Activated naive CD4-positive, alpha-beta T cell treated with anti-CD3 and anti-CD28 coated beads, Interleukin-2, amount 10 ng/mL, durations not matched to agents 7 days and 5 days (primary cell): ENCODE measurements at places on chromosomes 2 and 18.

GRCh38 chr2:200486529-200486928, 23.3 kb downstream of the KCTD18 start:
- no peak for DNase-seq

- no peak for DNase-seq
These were observed 746.3 kb upstream of the CHAC2 start for GRCh38 chr2:53021292-53021691.

GRCh38 chr2:46306988-46307655, 9.9 kb downstream of the EPAS1 start:
- no peak for DNase-seq

GRCh38 chr2:126753501-126754212, 97.7 kb downstream of the GYPC start:
- no peak for DNase-seq

GRCh38 chr2:170869036-170869435, 52.3 kb downstream of the GAD1 start:
- DNase-seq, result no peak

- no peak for DNase-seq
These were observed 8.4 kb upstream of the SP9 start for GRCh38 chr2:174326161-174327020.

DNA sequence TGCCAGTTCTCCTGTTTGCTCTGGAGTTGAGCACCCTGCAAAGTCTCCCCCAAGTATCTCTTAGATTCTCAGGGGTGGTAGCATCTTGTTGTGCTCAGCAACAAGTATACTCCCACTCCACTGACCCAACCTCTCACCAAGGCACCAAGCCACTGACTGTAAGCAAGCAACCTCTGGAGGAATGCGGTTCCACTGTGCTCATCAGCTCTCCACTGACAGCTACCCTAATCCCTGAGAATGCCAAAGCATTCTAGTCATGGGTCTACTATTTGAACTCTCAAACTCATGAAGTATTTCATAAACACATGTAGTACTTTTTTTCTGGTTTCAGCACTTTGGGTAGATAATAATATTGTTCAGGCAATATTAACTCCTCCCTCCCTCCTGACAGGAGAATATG, 170.0 kb downstream of the EPHA4 start:
- DNase-seq, result no peak

GRCh38 chr2:136049991-136050920, 64.8 kb upstream of the DARS1 start:
- no peak for DNase-seq

- no peak for DNase-seq
These were observed 170.9 kb upstream of the SIX2 start for GRCh38 chr2:45180033-45180746.

DNA sequence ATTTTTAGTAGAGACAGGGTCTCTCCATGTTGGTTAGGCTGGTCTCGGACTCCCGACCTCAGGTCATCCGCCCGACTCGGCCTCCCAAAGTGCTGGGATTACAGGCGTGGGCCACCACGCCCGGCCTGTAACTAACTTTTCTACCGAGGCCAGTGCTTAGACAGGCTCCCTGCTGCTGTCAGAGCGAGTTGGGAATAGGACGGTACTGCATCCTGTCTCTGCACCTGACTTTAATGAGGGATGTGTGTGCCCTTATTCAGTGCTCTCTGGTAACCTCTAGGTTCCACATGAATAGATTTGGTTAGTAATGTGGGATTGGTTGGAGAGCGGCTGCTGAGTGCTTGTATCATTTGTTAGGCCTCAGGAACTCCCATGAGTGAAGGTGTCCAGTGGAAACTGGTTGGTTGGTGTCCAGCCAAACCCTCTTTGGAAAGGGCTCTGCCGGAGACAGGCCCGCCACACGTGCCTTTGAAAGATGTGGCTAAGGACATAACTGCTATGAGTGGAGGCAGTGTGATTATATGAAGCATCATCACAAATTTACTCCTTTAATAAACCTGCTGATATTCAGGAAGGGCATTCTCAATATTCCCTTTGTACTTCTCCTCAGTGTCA, 36.6 kb downstream of the MYOM1 start:
- no peak for DNase-seq

GRCh38 chr2:112626604-112627059, 19.1 kb upstream of the SLC20A1 start:
- DNase-seq, result peak; percentile 74

- DNase-seq, result no peak
These were observed 90.5 kb upstream of the MYO3B start for GRCh38 chr2:170087413-170087793.

- no peak for DNase-seq
These were observed 234.0 kb upstream of the RAB12 start for GRCh38 chr18:8375249-8375648.

DNA sequence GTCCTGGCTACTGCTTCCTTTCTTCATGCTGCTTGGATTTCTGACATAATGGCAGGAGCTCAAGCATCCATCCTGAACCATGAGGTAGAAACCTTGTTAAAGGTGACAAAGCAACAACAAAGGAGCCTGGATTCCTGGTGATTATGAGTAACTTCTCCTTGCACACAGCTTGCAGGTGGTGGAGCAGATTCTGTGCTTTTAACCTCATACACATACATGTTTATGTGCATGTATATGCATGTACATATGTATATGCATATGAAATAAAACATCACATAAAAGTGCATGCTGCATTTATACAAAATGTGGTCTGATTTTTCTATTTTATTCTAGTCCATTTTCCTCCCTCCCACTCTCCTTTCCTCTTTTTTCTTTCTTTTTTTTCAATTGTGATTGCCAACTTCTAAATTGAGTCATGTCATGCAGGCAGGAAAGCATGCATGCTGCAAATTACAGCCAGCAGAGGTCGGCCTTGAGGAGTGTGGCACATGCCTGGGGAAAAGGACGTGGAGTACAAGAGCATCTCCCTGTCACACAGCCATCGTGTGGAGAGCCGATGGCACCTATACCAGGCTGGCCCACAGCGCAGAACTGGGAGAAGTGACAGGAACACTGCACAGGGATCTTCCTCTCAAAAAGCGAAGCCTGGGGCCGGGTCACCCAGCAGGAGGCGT, 17.9 kb downstream of the LCT start:
- peak; percentile 64 for DNase-seq

DNA sequence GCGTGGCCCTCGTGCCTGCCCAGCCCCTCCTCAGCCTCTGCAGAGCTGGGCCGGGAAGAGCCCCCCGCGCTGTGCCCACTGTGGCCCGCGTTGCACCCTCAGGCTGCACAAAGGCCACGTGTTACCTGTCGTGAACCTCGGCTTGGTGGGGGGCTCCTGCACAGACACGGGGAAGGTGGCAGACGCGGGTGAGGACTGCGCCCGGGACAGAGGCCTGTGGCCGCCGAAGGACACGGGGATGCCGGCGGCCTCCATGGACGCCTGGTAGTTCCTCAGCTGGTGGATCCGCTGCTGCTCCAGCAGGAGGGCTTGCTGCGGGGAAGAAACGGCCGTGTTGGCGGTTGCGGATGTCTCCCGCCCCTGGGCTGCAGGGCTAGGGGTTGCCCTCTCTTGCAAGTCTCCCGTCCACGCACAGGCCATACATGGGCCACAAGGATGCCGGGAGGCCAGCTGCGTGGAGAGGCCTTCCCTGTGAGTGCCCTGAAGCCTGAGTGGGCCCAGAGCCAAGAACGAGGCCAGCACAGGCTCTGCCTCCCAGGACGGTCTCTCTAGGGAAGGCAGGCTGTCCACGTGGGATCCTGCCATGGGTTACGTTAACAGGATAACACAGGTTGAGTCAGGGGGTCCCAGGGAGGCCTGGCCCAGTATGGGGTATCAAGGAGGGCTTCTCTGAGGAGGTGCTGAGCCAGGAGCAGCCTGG, 263.7 kb downstream of the TWIST2 start:
- no peak for DNase-seq
